ENCODE measurements at places on chromosomes 6 and 20.

DNA sequence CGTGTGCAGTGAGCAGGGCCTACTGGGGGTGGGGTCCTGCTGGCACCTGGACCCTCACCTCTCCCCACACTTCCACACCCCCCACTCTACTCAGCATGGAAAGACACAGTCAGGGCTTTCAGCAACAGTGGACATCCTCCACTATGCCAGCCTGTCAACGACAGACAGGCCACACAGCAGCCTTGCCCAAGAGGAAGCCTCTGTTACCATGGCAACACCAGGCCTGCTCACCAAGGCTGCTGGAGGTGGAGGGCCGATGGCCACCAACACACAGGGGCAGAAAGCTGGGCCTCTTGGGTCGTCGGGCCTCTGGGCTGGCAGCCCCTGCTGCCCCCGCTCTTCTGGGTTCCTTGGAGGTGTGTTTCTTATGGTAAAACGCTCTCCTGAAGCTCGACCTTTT is 13.6 kb downstream of the BNIP5 start:
- DNase-seq: no peak

DNA sequence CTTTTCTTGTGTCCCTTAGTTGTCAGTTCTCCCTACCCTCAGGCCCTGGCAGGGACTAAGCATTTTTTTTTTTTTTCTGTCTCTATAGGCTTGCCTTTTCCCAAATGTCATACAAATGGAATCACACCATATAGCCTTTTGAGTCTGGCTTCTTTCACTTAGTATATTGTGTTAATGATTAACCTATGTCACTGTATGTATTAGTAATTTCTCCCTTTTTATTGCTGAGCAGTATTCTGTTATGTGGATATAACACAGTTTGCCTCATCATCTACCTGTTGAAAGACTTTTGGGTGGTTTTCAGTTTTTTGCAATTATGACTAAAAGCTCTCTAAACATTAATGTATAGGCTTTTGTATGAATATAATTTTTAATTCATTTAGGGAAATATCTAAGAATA is 16.0 kb upstream of the FBXO30 start:
- no peak for DNase-seq

- DNase-seq: no peak
Measured at GRCh38 chr6:57177545-57178265, 5.6 kb downstream of the BAG2 start.

GRCh38 chr20:19720991-19721390 is 37.1 kb upstream of the RIN2 start:
- no peak for DNase-seq

DNA sequence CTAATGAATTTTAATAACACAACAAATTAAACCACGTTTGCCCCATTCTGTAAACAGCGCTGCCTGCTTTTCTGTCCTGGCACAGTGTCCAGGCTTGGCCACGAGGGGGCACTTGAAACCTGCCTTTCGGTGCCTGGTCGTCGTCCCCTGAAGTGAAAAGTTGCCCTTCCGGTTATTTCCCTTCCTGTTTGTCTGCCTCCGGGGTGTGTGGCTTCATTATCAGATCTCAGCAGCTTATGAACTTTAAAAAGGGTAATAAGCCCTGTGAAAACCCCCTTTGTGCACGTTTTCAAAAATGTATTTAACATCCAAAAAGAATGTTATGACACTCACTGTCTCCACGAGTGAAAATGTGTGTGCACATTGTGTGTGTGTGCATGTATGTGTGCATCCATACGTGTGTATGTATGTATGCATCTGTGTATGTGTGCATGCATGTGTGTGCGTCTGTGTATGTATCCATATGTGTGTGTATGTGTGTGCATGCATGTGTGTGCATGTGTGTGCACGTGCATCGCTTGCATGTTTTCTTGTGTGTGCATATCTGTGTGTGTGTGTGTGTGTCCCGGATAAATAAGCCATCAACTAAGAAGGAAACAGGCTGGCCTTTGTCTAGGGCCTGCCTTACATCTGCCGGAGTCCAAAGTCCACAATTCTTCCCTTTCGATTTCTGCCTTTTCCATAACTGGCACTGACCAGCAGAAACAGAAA is 358.4 kb downstream of the THBS2 start:
- DNase-seq: peak; percentile 74

DNA sequence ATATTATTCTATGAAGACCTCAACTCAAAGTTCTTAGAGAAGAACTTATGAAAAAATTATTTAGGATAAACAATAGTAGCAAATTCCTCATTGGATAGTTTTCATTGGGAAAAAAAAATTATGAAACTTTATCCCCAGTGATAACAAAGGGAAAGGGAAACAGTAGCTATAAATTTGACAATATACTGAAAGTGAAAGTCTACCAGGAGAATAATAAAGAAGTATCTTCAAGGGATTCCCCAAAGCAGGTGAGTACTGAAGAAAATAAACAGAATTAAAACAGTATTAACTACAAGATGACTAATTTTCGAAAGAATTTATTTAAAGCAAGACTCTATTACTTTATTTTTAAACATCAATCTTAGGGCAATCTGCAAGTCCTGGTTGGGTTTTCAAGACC is 56.4 kb downstream of the REPS1 start:
- DNase-seq: no peak

- no peak for DNase-seq
Measured at GRCh38 chr6:33128318-33128717, 52.5 kb downstream of the HLA-DPB1 start.

GRCh38 chr6:41197234-41197633 is 3.7 kb downstream of the TREML2 start:
- no peak for DNase-seq

GRCh38 chr20:63015662-63016361 is 9.0 kb upstream of the BHLHE23 start:
- DNase-seq: no peak

GRCh38 chr6:162379757-162380409 is 347.7 kb downstream of the PRKN start:
- no peak for DNase-seq

DNA sequence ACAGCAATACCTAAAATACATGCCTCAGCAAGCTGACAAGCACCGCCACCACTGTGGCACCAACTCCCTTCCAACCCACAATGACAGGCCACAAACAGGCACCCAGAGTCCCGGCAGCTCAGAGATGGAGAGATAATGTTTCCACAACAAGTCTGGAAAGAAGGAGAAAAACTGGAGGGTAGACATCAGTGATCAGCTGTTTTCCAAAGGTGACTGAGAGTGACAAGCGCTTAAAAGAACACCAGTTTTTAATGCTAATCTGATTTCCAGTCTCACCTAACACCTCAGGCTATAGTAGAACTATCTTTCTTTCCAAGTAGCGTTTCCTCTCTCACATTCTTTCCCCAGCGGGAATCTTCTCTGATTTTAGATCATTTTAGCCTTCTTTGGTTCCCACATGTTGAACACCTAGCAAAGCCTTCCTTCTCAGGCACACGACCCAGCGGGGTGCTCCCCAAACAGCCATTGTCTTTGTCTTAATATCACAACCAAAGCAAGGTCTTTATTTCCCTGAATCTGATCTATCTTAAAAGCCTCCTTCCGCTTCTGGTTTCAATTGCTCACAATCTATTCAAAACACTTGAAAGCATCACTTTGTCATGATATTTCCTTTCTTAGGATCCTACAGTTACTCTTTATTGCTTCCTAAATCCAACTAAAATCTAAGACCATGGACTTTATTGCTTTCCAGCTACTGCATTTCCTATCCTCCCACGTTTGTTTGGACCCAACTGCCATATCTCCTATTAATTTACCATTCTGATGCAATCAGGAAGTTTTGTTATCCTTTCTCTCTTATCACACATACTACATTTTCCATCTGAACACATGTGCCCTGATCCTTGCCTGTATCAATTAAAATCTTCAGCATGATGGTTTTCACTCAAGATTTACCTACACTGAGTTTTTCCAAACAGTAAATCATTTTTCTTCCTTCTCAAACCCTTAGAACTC is 282.7 kb downstream of the ADGB start:
- DNase-seq: no peak

DNA sequence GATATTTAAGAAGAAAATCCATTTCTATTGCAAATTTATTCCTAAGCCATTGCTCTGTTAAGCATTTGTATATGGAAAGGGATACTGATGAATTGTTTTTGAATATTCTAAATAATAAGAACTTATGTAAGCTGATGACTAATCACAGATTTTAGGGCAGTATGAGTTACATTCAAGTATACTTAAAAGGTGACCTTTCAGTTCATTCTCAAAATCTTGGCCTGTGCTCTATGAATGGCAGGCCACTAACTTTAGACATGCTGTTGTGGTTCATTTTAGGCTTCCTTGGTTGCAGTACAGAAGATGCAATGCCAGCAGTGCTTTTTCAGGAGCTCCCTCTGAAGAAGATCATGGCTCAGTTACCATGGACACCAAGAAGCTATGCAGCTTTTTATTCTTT is 380.4 kb downstream of the CENPW start:
- no peak for DNase-seq

DNA sequence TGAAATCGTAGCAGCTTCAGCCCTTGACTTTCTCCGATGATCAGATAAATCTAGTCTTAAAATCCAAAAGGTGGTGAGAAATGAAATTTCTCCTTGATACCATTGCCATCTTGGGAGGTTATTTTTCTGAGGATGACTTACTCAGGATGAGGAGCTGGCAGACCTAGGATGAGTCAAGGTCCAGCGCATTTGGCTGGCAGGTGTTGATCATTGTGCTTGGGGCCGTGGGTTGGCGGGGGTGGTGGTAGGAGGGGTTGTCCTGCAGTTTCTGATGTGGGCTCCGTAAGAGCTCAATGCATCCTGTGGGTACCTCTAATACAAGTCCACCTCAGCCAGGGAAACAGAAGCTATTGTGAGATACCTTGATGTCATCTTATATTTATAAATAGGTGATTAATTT is 148.3 kb upstream of the SCGN start:
- DNase-seq: no peak

All from H9 (cell line).